ENCODE measurements at places on chromosomes 6 and 20.

GRCh38 chr6:35962779-35963560 lies 42.1 kb upstream of the SRPK1 start:
- no peak for DNase-seq

DNA sequence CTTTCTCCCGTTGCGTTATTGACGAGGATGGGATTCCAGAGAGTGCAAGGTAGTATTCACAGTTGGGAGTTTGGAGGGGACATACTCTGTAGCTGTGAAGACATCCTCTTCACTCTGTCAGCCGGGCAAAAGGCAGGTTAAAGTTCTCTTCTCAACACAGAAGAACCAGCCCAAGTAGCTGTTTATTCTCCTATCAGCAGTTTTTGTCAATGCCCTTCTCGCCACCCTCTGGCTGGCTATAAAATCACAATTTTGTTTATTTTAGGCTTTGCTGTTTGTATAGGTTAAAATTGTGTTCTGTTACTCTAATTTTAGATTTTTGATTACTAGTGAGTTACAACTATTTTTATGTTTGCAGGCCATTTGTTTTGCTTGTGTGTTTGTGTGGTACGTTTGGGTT lies 37.9 kb upstream of the MAS1 start:
- DNase-seq = no peak

DNA sequence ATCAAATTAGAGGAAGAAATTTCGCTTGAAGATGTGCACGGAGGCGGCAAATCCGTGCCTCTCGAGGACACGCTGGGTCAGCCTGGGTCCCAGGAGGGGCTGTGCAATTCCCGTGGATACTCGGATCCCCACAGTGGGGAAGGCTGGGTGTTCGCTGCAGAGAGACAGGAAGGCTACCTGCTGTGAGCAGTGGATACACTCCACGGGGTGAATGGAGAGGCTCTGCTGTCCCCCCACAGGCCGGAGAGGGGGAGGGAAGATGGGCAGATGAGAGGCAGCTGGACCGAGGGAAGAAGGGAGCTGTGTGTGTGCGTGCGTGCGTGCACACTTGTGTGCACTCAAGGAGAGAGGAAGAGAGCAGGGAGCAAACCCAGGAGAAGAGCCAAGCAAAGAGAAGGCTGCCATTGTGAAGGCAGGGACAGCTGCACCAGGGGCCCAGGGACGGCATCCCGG lies 57.3 kb downstream of the SULF2 start:
- peak; percentile 18 for DNase-seq

DNA sequence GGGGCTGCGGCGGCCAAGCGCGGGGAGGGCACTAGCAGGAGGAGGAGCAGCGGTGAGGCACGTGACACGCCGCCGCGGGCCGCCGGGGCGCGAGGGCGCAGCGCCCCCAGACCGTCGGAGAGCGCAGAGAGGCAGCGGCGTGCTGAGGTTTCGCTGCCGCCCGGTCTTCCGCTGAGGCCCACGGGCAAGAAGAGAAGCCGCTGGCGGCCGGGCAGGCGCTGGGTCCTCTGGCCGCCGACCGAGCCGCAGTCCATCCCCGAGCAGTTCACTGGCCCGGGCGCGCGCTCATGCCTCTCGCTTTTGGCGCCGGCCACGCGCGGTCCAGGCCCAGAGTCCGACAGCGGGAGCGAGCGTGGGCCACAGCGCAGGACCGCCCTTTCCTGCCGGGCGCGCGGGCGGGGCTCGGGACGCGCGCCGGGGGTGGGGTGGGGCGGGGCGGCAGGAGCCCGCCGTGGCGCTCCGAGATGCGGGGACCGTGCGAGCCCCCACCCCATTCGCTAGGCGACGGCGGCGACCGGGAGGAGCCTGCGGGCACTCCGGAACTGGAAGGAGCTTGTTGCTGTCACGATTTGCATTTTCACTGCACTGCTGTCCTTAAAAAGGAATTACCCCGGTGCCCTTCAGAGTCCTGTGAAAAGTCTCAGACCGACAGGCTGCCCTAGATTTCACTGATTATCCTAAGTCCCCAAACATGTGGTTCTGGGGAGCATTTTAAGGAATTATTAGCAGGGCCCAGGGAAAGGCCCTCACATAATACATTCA lies at the start of gene MCUR1:
Gene MCUR1 (minus strand): TSS at position 382 of the 762 bp plus-strand sequence. CDS start 128 bp downstream, at position 254.
- DNase-seq = peak; percentile 84

DNA sequence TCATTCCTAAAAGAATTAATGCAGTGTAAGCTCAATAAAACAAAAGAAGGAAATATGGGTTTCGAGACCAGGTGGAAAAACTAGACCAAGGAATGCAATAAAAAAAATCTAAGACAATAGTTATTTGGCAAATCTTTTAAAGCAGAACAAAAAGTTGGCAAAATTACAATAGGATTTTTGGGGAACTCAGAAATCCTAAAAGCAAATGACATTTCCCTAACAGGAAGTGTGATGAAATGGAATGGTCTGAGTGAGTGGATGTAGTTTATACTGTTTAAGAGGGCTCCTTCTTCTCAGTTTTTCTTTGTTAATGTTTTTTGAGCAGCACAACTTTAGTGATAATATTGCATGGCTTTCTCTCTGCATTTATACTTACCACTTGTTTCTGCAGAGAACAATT lies 190.0 kb downstream of the PLCB4 start:
- no peak for DNase-seq

Data from nephron progenitor cell (in vitro differentiated cells).